ENCODE measurements at places on chromosomes 3 and 15. TPM values are rescaled to one million over a fixed set of nuclear protein-coding genes. Genes with fewer than 3 reads are reported as not detected.

The ZPLD1 gene
- not detected for total RNA-seq

The IL12A gene
- total RNA-seq: 0.41 TPM

The HES1 gene
- total RNA-seq: 0.14 TPM

The OR5K2 gene
- total RNA-seq: not detected

The PRR20G gene
- total RNA-seq: not detected

DNA sequence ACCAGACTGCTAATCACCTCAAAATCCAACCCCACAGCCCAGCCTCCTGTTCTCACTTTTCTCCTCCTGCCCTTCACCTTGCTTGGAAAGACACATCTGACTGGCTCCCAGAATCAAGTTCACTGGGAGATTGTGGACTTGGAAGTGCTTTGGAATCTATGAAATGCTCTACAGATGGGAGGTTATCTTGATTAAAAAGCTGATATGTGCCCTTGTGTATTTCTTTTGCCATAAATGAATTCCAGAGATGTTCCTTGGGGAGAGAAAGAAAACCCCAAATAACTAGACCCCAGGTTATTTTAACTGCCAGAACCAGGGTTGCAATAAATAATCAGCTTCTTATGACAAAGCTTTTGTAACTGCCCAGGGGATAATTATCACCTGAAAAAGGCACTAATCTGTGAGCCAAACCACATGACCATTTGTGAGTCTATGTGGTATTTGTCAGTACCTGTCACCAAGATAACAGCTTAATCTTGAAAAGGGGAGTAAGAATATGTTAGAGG is 21.7 kb upstream of the ARHGEF3 start:
- H3K4me3 ChIP-seq: no peak overlapping the region
- H3K27me3 ChIP-seq: no peaks in the 10 kb centered on the region
- H3K36me3 ChIP-seq: peaks cover 3% of the 10 kb centered on the region
- no peak for DNase-seq

DNA sequence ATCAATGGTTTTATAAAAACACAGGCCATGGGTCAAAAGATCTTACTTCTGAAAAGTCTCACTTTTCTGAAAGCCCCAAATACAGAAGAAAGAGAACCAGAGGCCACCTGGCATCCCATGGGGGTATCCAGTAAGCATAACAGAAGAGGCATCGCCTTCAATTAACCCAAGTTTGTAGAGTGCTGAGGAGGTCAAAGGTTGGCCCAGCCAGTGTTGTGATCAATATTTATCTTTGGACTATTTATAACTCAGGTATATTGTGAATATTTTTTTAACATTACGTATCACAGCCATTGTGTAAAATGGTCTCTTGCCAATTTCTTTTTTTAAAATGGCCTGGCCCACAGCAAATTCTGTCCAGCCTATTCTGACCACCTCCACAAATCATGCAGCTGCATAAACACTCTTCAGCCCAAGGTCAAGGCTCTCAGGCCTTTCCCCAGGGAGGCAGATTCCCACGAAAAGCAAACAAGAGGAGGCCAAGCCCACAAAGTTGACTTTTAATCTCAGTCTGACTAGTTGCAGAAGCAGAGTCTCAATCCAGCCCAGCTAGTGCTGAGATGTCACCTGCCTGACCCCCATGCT is 26.2 kb upstream of the SPTBN5 start:
- H3K4me1 ChIP-seq: peaks cover 3% of the 10 kb centered on the region
- DNase-seq: no peak
- H3K27me3 ChIP-seq: no peaks in the 10 kb centered on the region

GRCh38 chr15:55742498-55742926 is 440 bp downstream of the PRTG start:
- peak; percentile 18 for DNase-seq
- H3K4me1 ChIP-seq: no peaks in the 10 kb centered on the region
- no peaks in the 10 kb centered on the region for H3K36me3 ChIP-seq
- no peak overlapping the region for H3K27ac ChIP-seq

DNA sequence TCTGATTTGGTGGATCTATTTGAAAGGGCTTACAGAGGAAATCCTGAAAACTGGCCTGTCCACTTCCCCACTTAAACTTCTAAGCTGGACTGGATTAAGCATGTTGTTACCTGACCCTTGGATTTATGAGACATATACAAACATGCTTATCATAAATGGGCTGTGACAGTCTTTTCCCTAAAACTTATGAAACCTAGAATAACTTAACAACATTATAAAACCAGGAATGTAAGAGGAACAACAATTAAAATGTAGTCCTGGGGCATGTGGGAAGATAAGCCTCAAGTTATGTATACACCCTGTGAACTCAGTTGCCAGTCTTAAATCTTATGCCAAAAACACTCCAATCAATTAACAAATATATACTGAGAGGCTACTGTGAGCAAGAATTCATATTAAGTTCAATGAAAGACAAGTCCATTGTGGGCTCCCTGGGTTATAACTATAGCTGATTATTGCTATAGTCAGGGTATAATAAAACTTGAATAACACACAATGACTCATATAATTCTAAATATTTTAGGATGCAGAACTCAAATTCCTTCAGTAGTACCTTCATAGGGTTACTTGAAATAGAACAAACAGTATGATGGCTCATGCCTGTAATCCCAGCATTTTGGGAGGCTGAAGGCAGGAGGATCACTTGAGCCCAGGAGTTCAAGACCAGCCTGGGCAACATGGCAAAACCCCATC is 87.2 kb upstream of the PPIB start:
- peaks cover 25% of the 10 kb centered on the region for H3K36me3 ChIP-seq
- no peak for DNase-seq
- H3K4me1 ChIP-seq: peaks cover 33% of the 10 kb centered on the region
- no peak overlapping the region for H3K27ac ChIP-seq

DNA sequence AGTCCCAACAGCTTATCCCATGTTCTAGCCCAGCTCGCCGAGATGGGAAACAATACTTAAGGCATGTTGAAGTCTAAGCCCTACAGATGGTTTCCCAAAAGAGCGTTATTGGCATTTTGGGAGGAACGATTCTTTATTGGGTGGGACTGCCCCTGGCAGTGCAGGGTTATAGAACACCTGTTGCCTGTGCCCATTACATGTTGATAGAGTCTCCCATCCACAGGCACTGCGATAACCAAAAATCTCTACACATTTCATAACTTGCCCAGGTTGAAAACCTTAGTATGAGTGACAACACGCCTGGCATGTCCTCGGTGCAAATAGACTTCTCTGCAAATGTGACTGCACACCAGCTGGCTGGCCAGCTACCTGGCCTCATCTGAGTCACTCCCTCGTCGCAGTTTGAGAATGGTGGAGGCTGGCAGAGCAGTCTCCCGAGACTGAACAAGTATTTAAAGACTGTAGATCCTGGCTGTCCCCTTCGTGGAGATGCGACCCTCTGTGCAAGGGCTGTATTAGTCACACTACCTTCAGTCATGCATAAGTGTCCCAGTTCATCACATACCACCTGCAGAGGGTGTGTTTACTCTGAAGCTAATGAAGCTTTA is 18.7 kb downstream of the ZNF80 start:
- H3K4me3 ChIP-seq: no peak overlapping the region
- peaks cover 44% of the 10 kb centered on the region for H3K4me1 ChIP-seq
- peaks cover 34% of the 10 kb centered on the region for H3K36me3 ChIP-seq
- DNase-seq: no peak
- no peaks in the 10 kb centered on the region for H3K27me3 ChIP-seq
- H3K27ac ChIP-seq: peak overlapping the region; percentile 19

GRCh38 chr3:115828401-115828800 is 205.1 kb downstream of the GAP43 start:
- no peak overlapping the region for H3K27ac ChIP-seq
- no peaks in the 10 kb centered on the region for H3K36me3 ChIP-seq
- no peaks in the 10 kb centered on the region for H3K4me1 ChIP-seq
- no peak overlapping the region for H3K4me3 ChIP-seq
- peaks cover 13% of the 10 kb centered on the region for H3K27me3 ChIP-seq

GRCh38 chr3:11384074-11384473 is 111.9 kb downstream of the ATG7 start:
- H3K27me3 ChIP-seq: no peaks in the 10 kb centered on the region
- H3K36me3 ChIP-seq: no peaks in the 10 kb centered on the region
- H3K4me3 ChIP-seq: no peak overlapping the region
- H3K4me1 ChIP-seq: no peaks in the 10 kb centered on the region
- no peak overlapping the region for H3K27ac ChIP-seq
- no peak for DNase-seq

- H3K4me3 ChIP-seq: no peak overlapping the region
- H3K27me3 ChIP-seq: no peaks in the 10 kb centered on the region
- H3K36me3 ChIP-seq: no peaks in the 10 kb centered on the region
- H3K27ac ChIP-seq: no peak overlapping the region
Observed at GRCh38 chr3:135528413-135529015, 437.0 kb upstream of the PPP2R3A start.

- H3K4me1 ChIP-seq: no peaks in the 10 kb centered on the region
- H3K27me3 ChIP-seq: no peaks in the 10 kb centered on the region
- no peak overlapping the region for H3K4me3 ChIP-seq
- DNase-seq: no peak
- H3K36me3 ChIP-seq: peaks cover 8% of the 10 kb centered on the region
- no peak overlapping the region for H3K27ac ChIP-seq
Observed at GRCh38 chr3:127569160-127569559, 21.4 kb downstream of the TPRA1 start.

All from activated naive CD8-positive, alpha-beta T cell treated with anti-CD3 and anti-CD28 coated beads for 36 hours (primary cell).